Nucleus accumbens (tissue), 56 donors: ENCODE measurements at places on chromosomes 4 and X.

- DNase-seq, result no peak
These were observed 93.4 kb downstream of the SLC10A7 start for GRCh38 chr4:146428298-146428697.

- no peak for DNase-seq
These were observed 218.9 kb downstream of the PPP3CA start for GRCh38 chr4:101128473-101128872.

DNA sequence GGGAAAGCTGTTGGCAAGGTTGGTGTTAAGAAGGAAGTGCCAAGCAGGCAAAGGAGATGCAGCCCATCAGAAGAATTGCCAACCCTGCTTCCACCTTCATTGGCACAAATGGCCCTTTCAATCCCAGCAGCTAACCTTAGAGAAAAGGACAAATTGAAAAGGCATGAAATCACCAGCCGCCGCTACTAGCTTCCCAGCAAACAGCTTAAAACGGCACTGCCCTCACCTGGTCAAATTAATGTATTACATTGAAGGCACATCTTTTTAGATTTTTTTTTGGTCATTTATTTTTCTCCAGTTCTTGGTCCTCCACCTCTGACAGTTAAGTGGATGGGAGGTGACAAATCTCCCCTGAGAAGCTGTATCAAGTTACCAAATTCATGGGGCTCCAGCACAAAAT is 51.0 kb upstream of the NHSL2 start:
- DNase-seq, result no peak

- DNase-seq, result no peak
These were observed 100.7 kb upstream of the PGRMC2 start for GRCh38 chr4:128388352-128388630.

DNA sequence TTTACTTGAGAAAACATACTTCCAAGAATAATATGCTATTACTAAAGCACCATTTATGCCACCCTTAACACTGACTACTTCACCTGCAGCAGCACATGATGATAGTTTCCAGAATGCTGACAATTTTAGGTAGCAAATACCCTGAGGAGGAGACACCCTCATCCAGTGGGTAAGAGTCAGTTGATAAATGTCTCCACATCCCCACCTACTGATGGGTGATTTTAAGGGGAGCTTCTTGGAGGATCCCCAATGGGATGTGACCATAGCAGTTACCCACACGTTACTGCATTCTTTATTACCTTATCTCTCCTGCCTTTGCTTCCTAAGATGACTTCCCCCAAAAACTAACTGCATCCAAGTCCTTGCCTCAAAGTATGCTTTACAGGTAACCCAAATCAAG is 131.2 kb upstream of the SMARCAD1 start:
- no peak for DNase-seq

DNA sequence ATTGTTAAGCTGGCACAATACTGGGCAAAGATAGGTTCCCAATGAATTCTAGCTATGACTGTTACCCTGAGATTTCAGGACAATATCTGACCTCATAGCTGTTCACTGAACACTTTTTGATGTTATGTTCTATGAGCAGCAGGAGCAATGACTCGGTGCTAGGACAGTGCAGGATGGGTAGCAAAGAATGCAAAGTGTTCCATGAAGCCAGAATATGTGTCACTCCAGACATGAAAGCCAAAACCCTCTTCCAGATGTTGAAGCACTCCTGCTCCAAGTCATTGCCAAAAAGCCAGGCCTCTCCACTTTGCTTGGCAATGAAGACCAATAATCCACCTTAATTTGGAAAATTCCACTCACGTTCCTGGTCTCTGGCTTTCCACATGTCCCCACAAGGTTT is 300.9 kb upstream of the CPEB2 start:
- DNase-seq, result no peak

GRCh38 chrX:68895778-68896177 is 67.0 kb downstream of the EFNB1 start:
- DNase-seq, result no peak

DNA sequence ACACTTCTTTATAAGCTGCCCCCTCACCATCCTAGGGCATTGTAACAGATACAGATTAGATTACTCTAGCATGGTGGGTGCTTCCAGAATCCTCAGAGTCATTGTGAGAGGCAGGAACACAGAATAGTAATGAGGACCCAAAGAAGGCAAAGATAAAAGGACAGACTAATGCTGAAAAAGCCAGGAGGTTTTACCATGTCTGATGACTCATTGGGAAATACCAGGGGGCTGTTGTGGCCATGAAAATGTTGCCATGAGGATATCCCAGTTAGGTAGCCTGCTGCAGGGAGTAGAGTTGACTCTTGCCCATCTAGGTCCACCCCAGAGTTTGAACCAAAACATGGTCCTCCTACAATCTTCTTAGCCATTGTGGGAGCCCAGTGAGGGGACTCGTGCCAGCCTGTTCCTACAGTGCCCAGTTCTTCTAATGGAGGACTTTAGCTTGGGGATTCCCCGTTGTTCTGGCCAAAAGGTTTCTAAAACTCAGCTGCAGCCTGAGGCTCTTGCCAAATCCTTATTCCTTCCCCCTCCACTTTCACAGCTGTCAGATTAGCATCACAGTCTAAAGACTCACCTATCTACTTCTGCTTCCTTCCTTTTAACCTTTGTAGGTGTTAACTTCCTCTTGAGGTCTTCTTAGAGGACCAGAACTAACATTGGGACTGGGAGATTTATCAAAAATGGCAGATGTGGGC is 586.0 kb upstream of the AADAT start:
- no peak for DNase-seq

DNA sequence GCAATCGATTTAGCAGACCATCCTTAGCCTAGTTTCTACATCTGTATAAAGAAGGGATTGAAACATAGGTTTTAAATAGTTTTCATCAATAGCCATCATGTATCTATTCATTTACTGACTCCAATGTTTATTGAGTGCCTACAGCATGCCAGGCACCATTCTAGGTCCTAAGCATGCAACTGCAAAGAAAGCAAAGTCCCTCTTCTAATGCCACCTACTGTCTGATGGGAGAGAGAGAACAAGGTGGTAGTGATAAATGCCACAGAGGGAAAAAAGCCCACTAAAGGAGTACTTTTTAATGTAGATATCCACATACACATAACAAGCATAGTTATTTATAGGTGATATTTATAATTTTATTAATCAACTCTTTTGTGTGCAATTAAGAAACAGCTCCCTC is 67.6 kb upstream of the PPARGC1A start:
- no peak for DNase-seq

DNA sequence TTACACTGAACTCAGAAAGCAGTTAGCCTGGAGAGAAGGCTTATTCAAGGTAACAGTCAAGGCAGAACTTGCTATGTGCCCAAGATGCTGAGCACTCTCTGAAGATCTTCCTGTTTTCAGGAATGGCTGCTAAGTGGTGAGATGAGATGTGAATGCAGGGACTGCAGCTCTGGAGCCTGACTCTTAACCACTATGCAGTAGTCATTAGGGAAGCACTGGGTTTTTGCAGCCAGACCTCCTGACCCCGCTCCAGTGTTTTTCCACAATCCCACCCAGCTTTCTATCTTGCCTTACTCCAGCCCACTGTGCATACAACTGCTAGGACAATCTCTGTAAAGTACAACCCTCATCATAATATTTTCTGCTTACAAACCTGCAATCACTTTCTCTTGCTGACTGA is 95.2 kb upstream of the LNX1 start:
- DNase-seq, result no peak

GRCh38 chr4:23058165-23058776 is 365.5 kb downstream of the GBA3 start:
- no peak for DNase-seq

GRCh38 chrX:129617420-129617819 is 37.3 kb downstream of the APLN start:
- DNase-seq, result no peak

DNA sequence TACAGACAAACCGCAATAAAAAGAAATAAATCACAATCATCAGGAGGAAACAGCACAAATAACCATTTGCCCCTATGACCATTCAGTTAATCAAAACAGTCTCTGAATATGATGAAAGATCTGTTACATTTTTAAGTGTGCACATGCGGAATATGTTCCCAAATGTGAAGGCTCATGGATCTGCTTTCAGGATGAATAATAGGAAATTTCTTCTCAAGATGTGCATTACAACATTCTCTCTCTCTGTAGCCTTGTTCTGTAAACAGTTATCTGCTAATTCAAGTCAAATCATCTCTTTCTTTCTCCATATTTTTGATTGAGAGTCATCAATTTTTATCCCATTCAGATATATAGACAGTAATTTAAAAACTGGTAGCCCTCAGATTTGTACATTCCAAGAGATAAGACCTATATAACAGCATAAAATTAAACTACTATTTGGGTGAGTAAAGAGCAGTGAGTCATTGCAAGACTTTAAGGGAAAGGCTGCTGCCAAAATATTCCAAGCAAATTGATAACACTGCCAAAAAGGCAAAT is 433.9 kb upstream of the ATOH1 start:
- no peak for DNase-seq

GRCh38 chr4:8067945-8068896 is 90.4 kb downstream of the ABLIM2 start:
- no peak for DNase-seq

DNA sequence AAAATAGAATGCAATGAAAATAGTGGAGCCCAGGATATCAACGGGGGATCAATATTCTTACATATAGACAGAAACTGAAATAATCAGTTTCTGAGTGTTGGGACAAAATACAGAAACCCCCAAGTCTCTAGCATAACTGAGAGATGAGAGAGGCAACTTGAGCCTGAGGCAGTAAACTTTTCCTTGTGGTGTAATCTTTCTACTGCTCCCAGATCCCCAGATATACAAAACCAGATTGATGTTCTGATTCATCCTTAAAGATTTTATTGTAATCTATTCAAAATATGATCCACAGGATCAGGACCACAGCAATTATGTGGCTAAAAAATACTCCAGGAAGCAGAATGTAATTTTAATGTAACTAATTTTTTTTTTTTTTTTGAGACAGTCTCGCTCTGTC is 2282.6 kb downstream of the ARAP2 start:
- no peak for DNase-seq

- DNase-seq, result no peak
These were observed 179.0 kb downstream of the SPCS3 start for GRCh38 chr4:176498617-176499256.

- no peak for DNase-seq
These were observed 18.5 kb downstream of the EPHA5 start for GRCh38 chr4:65651751-65652150.

GRCh38 chr4:243426-243825 is 61.8 kb downstream of the ZNF732 start:
- DNase-seq, result no peak

- no peak for DNase-seq
These were observed 7.6 kb upstream of the PCDH19 start for GRCh38 chrX:100417681-100418080.

GRCh38 chr4:16658183-16658582 is 240.3 kb downstream of the LDB2 start:
- DNase-seq, result no peak

DNA sequence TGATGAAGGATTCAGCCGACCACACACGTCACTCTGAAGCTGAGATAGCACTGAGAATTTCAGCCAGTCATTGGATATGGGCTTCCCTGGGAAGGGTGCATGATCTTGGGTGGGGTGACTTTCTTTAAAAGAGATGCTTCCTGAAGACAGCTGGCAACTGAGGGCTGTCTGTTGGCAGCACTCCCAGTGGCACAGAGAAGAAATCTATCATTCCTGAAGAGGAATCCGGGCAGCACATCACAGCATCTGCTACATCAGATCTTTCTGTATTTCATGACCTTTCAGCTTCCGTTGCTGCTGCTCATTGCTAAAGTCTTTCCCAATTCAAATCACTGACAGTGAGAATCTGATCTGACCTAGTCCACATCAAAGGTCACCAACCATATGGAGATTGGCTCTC is 193.8 kb upstream of the RBPJ start:
- DNase-seq, result no peak

DNA sequence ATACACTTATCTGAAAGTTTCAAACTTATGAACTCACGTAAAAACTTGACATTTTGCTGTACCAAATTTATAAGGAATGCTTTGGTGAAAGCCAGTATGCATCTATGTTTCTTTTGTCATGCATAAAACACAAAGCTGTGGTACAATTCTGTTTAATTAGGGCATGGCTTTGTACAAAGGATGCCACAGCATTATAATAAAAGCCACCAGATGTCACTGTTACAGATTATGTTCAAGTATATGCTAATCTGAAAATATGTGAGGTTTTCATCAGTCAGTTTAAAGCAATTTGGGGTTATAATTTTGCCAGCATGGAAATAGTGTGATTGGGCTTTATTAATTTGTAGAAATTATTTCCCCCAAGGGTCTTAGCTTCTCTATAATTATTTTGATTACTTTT is 69.0 kb downstream of the ATOH1 start:
- DNase-seq, result no peak

DNA sequence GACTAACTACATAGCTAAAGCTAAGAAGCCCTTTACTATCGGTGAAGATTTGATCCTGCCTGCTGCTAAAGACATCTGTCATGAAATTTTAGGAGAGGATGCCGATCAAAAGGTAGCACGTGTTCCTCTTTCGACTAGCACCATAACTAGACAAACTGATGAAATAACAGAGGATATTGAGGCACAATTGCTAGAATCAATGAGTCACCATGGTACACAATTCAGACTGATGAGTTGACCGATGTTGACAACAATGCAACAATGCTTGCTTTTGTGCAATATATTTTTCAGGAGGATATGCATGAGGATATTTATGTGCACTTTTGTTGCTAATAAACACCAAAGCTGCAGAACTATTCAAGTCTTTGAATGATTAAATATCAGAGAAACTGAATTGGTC is 24.3 kb downstream of the TBCK start:
- DNase-seq, result no peak

GRCh38 chrX:40102393-40103381 is 4.9 kb upstream of the BCOR start:
- DNase-seq, result no peak

- DNase-seq, result no peak
These were observed 124.5 kb downstream of the NPNT start for GRCh38 chr4:106019771-106020170.
